ENCODE measurements at places on chromosomes 6 and 20.

- DNase-seq, result peak; percentile 27
Measured at GRCh38 chr6:106421496-106421895, 61.0 kb downstream of the CRYBG1 start.

DNA sequence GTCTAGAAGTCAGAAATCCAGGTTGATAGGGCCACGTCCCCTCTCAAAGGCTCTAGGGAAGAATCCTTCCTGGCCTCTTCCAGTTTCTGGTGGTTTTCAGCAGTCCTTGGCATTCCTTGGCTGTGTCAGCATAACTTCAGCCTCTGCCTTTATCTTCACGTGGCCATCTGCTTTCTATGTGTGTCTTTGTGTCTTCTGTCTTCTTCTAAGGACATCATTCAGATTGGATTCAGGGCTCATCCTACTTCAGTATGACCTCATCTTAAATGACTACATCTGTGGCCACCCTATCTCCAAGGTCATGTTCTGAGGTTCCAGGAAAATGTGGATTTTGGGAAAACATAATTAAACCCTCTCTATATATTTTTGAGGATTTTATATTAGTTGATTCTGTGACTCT lies 23.0 kb downstream of the C6orf89 start:
- no peak for DNase-seq

DNA sequence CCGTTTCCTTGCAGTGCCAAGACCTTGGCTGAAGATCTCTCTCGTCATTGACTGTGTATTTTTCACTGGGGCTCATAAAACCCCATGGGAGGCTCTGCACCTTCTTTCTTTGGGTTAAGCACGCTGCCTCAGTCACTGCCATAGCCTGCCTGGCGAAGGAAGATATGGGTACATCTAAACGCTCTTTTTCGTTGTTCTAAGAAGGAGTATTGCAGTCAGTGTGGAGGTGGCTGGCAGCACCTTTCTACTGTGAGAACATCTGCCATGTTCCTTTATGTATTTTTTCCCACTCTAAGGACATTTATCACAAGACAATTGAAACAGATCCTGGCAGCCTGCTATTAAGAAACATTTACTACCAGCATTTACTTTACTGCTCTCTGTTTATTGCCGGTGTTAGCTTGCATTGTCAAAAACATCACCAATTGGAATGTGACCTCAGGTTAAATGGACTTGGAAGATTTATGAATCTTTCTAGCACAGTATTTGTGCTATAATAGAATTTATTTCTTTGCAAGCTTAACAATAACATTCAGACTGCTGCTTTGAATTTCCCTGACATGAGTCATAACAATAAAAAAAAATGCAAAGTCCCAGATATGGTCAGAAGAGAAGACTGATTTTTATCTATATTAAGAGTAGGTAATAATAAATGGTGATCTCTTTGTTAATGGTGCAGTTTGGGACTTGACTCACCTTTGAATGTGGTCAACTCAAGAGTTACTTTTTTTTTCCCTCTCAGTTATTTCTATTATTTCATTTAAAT lies 62.2 kb upstream of the CLDN20 start:
- peak; percentile 90 for DNase-seq

GRCh38 chr6:53029761-53030160 lies 34.7 kb upstream of the GSTA4 start:
- no peak for DNase-seq

GRCh38 chr6:132058975-132059374 lies 107.8 kb upstream of the CCN2 start:
- DNase-seq, result peak; percentile 50

Measured in iris pigment epithelial cell (primary cell).